ENCODE measurements at places on chromosomes 7 and 10. TPM values are rescaled to one million over a fixed set of nuclear protein-coding genes. Genes with fewer than 3 reads are reported as not detected.

- no peak for DNase-seq
- no peaks in the 10 kb centered on the region for H3K36me3 ChIP-seq
- H3K27ac ChIP-seq, result no peak overlapping the region
- H3K27me3 ChIP-seq, result no peaks in the 10 kb centered on the region
These were observed 44.8 kb downstream of the HDAC9 start for GRCh38 chr7:18540396-18540795.

DNA sequence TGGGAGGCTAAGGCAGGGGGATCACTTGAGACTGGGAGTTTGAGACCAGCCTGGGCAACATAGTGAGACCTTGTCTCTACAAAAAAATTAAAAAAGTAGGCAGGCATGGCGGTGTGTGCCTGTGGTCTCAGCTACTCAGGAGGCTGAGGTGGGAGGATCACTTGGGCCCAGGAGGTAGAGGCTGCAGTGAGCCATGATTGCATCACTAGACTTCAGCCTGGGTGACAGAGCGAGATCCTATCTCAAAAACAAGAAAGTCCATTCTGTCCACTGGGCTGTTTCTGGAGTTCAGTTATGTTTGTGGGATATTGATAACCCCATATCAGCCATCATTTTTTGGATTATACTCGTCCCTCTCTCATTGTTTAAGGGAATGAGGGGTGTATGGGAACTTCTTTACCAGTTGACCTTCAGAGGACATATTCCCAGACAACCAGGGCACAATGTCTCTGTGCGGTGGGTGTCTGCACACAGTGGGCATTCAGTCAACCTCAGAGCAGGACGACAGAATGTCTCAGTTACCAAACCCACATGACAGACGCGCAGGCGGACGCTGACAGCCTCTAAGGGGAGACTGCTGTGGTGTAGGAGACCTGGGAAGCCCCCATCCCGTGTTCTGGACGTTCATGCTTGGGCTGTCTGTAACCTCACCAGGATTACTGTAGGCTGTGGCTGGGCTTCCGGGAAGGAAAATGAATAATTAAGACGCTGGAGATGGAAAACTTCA, 69.4 kb downstream of the CARD11 start:
- H3K4me1 ChIP-seq, result peaks cover 45% of the 10 kb centered on the region
- H3K36me3 ChIP-seq, result peaks cover 52% of the 10 kb centered on the region
- H3K27ac ChIP-seq, result peak overlapping the region; percentile 0
- H3K4me3 ChIP-seq, result no peak overlapping the region
- no peak for DNase-seq
- no peaks in the 10 kb centered on the region for H3K27me3 ChIP-seq

- no peak overlapping the region for H3K27ac ChIP-seq
- H3K27me3 ChIP-seq, result no peaks in the 10 kb centered on the region
- no peak overlapping the region for H3K4me3 ChIP-seq
- H3K4me1 ChIP-seq, result no peaks in the 10 kb centered on the region
These were observed 108.7 kb downstream of the PCLO start for GRCh38 chr7:83053965-83054364.

DNA sequence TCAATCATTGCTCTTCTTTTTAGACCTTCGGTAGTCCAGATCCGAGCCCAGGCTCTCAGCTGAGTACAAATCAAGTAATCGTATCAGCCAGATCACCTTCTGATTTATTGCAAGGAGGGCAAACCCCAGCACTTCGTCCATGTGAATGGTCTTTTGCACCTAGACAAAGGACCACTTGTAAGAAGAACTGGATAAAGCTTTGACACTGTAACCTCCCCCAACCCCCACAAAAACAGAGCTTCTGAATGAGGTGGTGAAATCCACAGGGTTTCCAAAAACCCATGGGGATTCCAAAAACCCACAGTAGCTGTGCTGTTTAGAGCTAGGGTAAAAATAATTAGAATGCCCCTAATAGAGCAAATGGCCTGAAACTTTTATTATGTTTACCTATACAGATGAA, 148.8 kb upstream of the ODAD2 start:
- H3K36me3 ChIP-seq, result peaks cover 2% of the 10 kb centered on the region
- H3K27ac ChIP-seq, result no peak overlapping the region
- no peaks in the 10 kb centered on the region for H3K27me3 ChIP-seq
- no peak overlapping the region for H3K4me3 ChIP-seq

GRCh38 chr7:41189866-41190265, 513.0 kb downstream of the INHBA start:
- H3K36me3 ChIP-seq, result no peaks in the 10 kb centered on the region
- no peak overlapping the region for H3K27ac ChIP-seq
- H3K4me1 ChIP-seq, result no peaks in the 10 kb centered on the region
- no peak for DNase-seq
- no peak overlapping the region for H3K4me3 ChIP-seq

The IMMP2L gene
- total RNA-seq, result 9.7 TPM

The SPDYE9 gene
- total RNA-seq, result not detected

The SAP25 gene
- total RNA-seq, result 29.8 TPM

The SLC13A1 gene
- total RNA-seq, result not detected

The PRPS1L1 gene
- not detected for total RNA-seq

The TMEM196 gene
- total RNA-seq, result not detected

The RGR gene
- total RNA-seq, result not detected

The CHAT gene
- total RNA-seq, result not detected
